ENCODE measurements at places on chromosomes 5 and 9. TPM values are rescaled to one million over a fixed set of nuclear protein-coding genes. Genes with fewer than 3 reads are reported as not detected.

Gene BAAT
- 0.14 TPM for total RNA-seq

Gene GEMIN5
- 25.1 TPM for total RNA-seq

Gene GRAMD2B
- 11.1 TPM for total RNA-seq

Gene BSPRY
- total RNA-seq: 0.17 TPM

Gene LHX6
- total RNA-seq: 0.26 TPM

DNA sequence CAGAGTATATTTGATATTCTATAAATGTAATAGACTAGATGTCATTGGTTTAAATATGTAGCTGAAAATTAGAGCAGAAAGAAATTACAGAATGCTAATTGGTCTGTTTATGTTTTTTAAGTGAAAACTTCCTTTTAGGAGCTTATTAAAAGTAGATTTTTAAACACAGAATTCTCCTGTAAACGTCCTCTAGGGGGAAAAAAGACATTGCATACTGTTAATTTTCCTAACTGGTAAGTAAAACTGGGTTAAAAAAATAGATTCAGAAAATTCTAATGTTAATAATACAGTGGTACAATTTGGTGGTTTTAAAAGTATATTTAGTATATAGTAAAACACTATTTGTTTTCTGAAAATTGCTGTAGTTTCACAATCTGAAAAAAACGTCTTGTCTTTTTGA lies 59.8 kb downstream of the ZCCHC7 start:
- no peaks in the 10 kb centered on the region for H3K4me1 ChIP-seq
- DNase-seq: no peak

DNA sequence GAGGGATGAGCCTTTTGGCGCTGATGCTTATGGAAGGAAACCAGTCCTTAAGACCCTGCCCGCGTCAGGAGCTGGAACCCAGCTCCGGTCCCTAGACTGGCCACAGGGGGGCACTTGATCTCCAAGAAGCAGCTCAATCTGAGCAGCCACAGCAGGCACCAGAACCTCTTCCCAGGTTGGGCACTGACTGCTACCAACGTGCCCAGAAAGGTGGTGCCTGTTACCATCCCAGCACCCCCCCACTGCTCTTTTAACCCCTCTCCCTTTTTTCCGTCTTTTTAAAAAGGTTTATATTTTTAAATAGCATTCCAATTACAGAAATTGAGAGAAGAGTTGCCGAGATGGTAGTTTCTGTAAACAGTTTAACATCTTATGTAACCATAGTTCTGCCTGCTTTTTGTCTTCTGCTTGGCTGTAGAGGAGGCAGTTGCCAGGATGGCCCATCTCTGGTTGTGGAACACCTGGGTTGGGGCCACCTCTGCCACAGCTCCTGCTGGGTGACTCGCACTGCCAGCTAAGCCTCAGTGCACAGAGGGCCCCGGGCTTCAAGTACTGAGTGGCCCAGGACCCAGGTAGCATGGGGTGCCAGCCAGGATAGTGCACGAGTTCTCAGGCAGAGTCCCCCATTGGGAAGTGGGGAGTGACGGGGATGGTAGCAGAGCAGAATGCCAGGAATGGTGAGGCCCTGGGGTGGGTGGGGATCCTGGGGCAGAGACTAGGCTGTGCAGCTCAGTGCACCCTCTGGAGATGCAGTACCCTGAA lies 62.8 kb downstream of the PFDN1 start:
- peak; percentile 74 for DNase-seq
- peaks cover 44% of the 10 kb centered on the region for H3K4me1 ChIP-seq
- peaks cover 11% of the 10 kb centered on the region for H3K36me3 ChIP-seq
- no peaks in the 10 kb centered on the region for H3K27me3 ChIP-seq

- no peaks in the 10 kb centered on the region for H3K4me1 ChIP-seq
- no peaks in the 10 kb centered on the region for H3K27me3 ChIP-seq
- no peaks in the 10 kb centered on the region for H3K36me3 ChIP-seq
- no peak overlapping the region for H3K27ac ChIP-seq
- H3K4me3 ChIP-seq: no peak overlapping the region
These were observed 9.1 kb upstream of the GNAQ start for GRCh38 chr9:78040726-78041125.

GRCh38 chr5:86909418-86910295 lies 291.9 kb downstream of the COX7C start:
- H3K4me3 ChIP-seq: no peak overlapping the region
- no peaks in the 10 kb centered on the region for H3K36me3 ChIP-seq
- H3K27me3 ChIP-seq: peaks cover 31% of the 10 kb centered on the region
- DNase-seq: peak; percentile 61
- H3K27ac ChIP-seq: no peak overlapping the region
- H3K4me1 ChIP-seq: peaks cover 12% of the 10 kb centered on the region

GRCh38 chr5:179298181-179298993 lies 46.9 kb downstream of the ADAMTS2 start:
- no peak overlapping the region for H3K27ac ChIP-seq
- H3K36me3 ChIP-seq: no peaks in the 10 kb centered on the region
- H3K4me1 ChIP-seq: peaks cover 8% of the 10 kb centered on the region
- H3K4me3 ChIP-seq: no peak overlapping the region
- no peaks in the 10 kb centered on the region for H3K27me3 ChIP-seq

GRCh38 chr9:77194423-77194822 lies 17.1 kb downstream of the VPS13A start:
- no peak for DNase-seq
- H3K4me1 ChIP-seq: peaks cover 11% of the 10 kb centered on the region
- no peak overlapping the region for H3K4me3 ChIP-seq
- H3K27me3 ChIP-seq: no peaks in the 10 kb centered on the region

DNA sequence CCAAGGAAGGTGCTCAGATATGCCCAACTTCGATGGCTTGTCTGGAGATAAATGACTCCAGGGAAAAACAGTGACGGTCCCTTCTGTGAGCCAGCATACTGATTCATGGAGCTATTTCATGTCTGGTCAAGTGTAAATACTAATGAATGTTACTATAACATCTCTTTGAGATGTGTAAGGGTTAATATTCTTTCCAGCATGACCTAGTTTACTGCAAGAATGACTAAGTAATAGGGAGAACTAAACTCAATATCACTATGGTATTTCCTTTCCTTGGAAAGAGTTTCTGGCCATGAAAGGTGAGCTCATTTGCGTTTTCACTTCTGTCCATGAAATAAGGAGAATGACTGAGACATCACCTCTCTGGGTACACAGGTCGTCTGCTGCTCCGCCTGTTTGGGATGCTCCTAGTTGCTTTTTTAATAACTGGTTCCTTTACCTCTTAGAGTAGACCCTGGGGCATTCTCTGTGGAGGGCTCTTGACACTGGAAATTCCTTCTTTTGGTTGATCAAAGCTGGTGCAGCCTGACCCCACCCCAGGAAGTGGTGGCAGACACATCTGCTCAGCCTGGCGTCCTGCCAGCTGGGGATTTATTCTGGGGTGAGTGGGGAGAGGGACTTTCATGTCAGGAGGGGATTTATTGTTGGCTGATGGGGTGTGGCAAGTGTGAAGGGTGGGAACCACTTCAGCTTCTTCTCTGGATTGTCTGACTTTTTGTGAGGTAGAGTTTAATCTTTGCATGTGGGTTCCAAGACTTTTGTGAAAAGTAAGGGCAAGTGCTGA lies 250.0 kb upstream of the MPDZ start:
- H3K27ac ChIP-seq: peak overlapping the region; percentile 46
- H3K36me3 ChIP-seq: no peaks in the 10 kb centered on the region
- DNase-seq: no peak
- no peak overlapping the region for H3K4me3 ChIP-seq
- H3K4me1 ChIP-seq: peaks cover 14% of the 10 kb centered on the region
- H3K27me3 ChIP-seq: no peaks in the 10 kb centered on the region

DNA sequence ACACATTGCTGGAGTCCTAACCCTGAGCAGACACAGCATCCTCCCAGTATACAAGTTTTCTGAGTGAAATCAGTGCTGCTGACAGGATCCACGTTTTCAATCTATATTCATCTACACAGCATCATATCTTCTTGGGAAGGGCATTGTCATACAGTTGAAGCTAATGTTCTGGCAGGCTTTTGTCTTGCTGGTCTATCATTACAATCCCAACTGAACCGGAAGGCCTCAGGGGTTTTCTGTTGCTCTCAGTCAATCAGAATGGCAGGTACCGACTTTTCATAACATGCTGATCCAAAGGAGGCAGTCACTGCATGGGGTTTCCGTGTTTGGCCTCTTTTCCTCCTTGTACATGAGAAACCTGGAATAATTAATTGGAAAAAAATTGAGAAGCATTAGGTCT lies 2118.8 kb upstream of the WWC1 start:
- no peaks in the 10 kb centered on the region for H3K4me1 ChIP-seq
- H3K27ac ChIP-seq: no peak overlapping the region
- no peak for DNase-seq
- H3K27me3 ChIP-seq: no peaks in the 10 kb centered on the region

DNA sequence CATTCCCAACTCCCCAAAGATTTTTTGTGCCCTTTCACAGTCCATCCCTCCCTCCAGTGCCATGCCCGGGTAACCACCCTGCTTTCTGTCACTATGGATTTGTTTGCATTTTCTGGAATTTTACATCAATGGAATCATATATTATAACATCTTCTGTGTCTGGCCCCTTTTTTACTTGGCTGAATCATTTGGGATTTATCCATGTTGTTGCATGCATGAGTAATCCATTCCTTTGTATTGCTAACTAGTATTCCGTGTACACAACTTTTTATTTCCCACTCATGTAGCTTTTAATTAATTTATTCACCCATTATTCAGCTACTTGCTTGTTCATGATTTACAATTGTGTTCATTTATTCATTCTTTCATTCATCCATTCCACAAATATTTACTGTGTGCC lies 94.1 kb downstream of the FGF18 start:
- H3K27me3 ChIP-seq: no peaks in the 10 kb centered on the region
- H3K4me3 ChIP-seq: no peak overlapping the region
- H3K4me1 ChIP-seq: no peaks in the 10 kb centered on the region
- no peak for DNase-seq

DNA sequence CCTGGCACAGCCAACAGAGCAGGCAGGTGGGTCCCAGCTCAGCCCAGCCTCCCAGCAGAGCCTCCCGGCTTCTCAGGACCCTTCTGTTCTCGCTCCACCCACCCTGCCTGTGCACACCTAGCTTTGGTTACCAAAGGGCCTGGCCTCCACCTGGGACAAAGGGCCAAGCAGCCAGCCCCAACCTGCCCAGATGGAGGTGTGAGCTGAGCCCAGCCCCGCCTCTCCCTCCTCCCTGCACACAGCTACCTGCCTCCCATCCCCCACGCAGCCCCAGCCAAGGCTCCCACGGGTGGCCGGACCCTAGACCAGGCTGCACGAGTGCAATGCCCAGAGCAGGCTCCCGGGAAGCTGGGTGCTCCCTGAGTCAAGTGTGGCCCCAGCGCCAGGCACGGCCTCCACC lies 5.6 kb downstream of the TPRN start:
- peak; percentile 54 for DNase-seq
- H3K4me1 ChIP-seq: peaks cover 18% of the 10 kb centered on the region
- peaks cover 12% of the 10 kb centered on the region for H3K36me3 ChIP-seq

- peaks cover 1% of the 10 kb centered on the region for H3K4me1 ChIP-seq
- H3K27me3 ChIP-seq: no peaks in the 10 kb centered on the region
- no peak overlapping the region for H3K27ac ChIP-seq
- no peak for DNase-seq
- no peak overlapping the region for H3K4me3 ChIP-seq
These were observed 453.1 kb upstream of the RGMB start for GRCh38 chr5:98320343-98320742.

DNA sequence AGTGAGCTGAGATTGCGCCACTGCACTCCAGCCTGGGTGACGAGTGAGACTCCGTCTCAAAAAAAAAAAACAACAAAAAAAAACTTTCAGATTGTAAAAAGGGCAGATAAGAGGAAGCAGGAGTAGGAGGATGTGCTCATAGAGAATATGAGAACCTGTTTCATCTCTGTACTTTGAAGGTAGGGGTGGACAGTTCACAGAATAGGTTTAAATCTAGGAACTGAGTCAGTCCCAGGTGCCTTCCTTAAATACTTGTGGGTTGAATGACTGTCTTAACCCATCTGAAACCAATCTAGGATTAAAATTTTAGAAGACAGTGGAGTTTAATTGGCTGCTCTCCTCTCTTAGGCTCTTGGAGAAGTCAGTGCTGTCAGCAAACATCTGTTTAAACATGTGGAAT lies 12.4 kb downstream of the POLK start:
- H3K27me3 ChIP-seq: no peaks in the 10 kb centered on the region
- no peak overlapping the region for H3K4me3 ChIP-seq

DNA sequence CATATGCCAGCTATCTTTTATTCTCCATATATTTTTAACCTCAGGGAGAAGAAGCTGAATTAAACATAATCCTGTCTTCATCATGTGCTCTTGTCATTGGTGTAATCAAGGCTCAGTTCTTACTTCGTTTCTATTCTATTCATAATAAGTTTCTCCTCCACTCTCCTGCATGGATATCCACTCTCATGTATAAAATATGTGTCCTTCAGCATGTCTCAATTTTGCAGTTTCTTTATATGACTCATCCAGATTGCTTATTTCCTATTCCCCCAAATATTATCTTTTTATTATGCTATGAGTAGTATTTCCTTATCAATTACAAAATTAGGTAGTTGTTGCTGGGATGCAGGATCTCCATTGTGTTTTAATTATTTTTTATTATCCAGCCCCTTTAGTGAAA lies 643.7 kb upstream of the ACO1 start:
- DNase-seq: no peak
- H3K27me3 ChIP-seq: no peaks in the 10 kb centered on the region
- no peaks in the 10 kb centered on the region for H3K36me3 ChIP-seq
- peaks cover 6% of the 10 kb centered on the region for H3K4me1 ChIP-seq

- peak overlapping the region; percentile 23 for H3K4me3 ChIP-seq
- peaks cover 16% of the 10 kb centered on the region for H3K36me3 ChIP-seq
- DNase-seq: no peak
- H3K27ac ChIP-seq: peak overlapping the region; percentile 88
- peaks cover 15% of the 10 kb centered on the region for H3K27me3 ChIP-seq
- peaks cover 15% of the 10 kb centered on the region for H3K4me1 ChIP-seq
These were observed 636 bp upstream of the PWWP2A start for GRCh38 chr5:160119905-160120266.

DNA sequence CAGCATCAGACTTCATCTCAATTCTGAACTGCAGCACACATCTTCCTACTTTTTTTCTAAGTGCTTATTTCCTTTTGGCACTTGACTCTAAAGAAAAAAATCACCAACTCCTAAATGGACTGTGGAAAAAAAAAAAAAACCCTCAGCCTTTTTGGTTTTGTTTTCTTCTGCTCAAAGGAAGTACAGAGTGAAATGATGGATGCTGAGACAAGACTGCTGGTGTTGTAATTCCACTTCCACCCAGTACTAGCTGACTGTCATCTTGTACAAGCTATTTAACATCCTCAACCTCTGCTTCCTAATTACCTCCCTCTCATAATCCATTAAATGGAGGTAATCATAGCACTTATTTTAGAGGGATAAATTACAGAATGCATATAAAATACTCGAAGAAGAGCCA lies 171.5 kb upstream of the GNA14 start:
- H3K4me1 ChIP-seq: peaks cover 7% of the 10 kb centered on the region
- H3K4me3 ChIP-seq: no peak overlapping the region
- no peak overlapping the region for H3K27ac ChIP-seq
- no peaks in the 10 kb centered on the region for H3K27me3 ChIP-seq
- H3K36me3 ChIP-seq: peaks cover 7% of the 10 kb centered on the region

Measured in MCF 10A (cell line).